Stimulated activated CD8-positive, alpha-beta memory T cell treated with anti-CD3 and anti-CD28 coated beads, Interleukin-15, amount 100 ng/mL, for 1 hour (primary cell): ENCODE measurements at places on chromosomes 4 and X.

- DNase-seq = no peak
These were observed 356.9 kb downstream of the RAB28 start for GRCh38 chr4:13126976-13127910.

GRCh38 chr4:34973650-34974312, 1270.5 kb downstream of the ARAP2 start:
- DNase-seq = no peak

DNA sequence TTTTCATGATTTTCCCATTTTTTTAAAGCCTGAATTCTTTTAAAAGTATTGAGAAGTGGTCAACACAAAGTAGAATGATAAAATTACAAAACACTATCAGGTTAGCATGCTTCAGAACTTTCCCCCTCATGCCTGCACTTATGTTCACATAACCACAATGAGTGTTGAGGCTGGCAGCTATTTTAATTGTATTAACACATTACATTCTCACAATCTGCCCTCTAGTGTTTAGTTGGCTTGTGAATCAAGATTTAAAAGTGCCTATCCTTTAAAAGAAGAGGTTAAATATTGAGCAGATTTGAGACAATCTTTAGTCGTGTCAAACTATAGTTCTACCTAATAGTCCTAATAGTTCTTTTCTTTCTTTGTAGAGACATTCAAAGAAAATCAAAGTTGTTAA, 93.6 kb upstream of the NAP1L5 start:
- no peak for DNase-seq

- DNase-seq = no peak
These were observed 22.8 kb downstream of the STAP1 start for GRCh38 chr4:67581208-67581857.

GRCh38 chr4:87310691-87311335, 11.9 kb downstream of the HSD17B13 start:
- DNase-seq = no peak

DNA sequence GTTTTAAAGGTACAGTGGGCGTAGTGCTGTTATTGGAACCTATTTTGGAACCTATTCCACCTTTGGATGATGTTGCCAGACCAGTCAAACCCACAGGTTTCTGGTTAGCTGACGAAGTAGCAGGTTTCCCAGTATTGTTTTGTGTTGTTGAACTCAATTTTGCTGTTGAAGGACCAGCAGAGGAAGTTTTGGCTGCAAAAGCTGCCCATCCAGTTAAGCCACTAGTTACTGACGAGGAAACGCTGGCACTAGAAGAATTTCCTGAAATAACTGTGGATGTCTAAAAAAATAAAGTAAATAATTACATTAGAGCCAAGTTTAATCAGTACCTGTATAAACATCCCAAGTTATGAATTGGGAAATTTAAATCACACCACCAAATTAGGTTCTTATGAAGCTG, 25.5 kb downstream of the INTS12 start:
- no peak for DNase-seq

GRCh38 chr4:72390409-72390808, 178.6 kb downstream of the ADAMTS3 start:
- DNase-seq = no peak

DNA sequence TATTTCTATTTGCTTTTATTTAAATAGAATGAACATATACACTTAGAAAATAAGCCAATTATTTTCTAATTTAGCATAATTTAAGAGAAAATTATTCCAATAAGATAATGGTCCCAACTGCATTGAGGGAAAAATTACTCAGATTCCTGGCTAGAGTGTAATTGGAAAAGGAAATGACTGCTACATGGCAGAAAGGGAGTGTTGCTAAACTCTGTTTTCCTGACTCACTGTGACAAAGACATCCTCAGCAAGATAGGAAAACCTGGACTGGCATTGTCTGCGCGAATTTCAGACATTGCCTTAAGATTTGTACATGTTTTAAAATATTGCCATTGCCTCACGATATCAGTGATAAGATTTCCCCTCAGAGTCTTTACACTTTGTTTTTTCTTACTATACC, 8.2 kb downstream of the TNIP3 start:
- no peak for DNase-seq

DNA sequence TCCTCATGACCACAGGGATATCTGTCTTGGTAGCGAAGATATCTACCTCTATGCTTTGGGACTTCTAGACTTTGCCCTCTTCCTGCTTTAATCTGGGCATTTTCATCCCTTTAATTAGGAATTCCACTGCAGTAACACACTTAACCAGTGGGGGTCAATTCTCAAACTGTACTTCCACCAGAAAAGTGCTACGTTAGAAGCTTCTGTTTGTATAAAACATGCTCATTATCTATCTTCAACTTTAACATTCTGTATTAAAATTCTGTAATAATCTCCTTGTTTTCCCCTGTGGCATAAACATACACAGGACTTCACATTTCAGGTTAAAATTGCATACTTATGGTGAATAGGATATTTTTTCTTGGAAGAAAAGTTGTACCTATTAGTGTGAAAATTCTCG, 105.6 kb downstream of the AMMECR1 start:
- no peak for DNase-seq

- no peak for DNase-seq
These were observed 161.5 kb downstream of the PPARGC1A start for GRCh38 chr4:23728393-23728792.

GRCh38 chr4:41202820-41203568, 11.3 kb downstream of the APBB2 start:
- DNase-seq = no peak

- DNase-seq = no peak
These were observed 78.7 kb downstream of the LNX1 start for GRCh38 chr4:53512608-53513007.

DNA sequence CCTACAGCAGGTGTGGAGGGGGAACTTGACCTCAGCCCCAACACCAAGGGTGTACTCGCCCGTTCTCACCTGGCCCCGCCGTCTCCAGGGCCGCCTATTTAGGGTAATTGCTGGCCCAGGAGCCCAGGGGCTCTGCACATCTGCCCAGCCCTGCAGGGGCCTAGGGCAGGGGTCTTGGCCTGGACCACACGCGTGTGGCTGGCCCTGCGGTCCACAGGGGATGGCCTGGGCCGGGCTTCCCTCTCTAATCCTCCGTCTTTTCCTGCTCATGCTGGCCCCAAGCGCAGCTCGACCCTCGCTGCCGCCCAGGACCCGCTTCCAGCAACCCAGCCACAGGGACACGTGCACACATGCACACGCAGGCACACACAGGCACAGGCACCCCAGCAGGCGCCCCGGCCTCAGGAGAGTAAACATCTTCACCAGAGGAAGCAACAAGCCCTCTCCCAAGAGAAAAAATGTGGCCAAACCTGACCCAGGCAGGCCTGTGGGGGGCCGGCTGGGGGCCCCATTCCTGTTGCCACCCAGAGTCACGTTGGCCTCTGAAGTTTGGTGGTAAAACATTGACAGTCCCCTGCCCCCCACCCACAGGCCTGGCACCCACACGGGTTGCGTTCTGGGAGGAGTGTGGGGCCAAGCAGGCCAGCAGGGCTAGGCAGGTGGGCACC, 24.6 kb upstream of the FGFR3 start:
- no peak for DNase-seq

GRCh38 chr4:82275431-82276331, 98.1 kb downstream of the HNRNPD start:
- no peak for DNase-seq

DNA sequence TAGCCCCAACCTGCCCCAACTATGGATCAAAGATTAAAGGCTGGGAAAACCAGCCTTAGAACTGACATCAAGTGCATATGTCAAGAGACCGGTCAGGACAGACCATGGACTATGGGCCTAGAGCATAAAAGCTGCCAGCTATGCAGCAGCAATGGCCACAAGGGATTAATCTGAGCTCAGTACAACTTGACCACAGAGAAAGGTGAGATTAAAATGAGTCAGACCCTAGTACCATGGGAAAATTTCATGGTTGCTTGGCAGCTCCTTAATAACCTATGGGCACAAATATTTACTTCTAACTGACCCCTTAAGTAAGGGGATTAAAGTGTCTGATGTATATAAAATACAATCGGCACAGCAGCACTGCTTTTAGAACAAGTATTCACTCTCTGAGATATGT, 54.4 kb downstream of the CBR4 start:
- DNase-seq = no peak

- DNase-seq = no peak
These were observed 621.5 kb upstream of the HTR2C start for GRCh38 chrX:113962343-113962742.

DNA sequence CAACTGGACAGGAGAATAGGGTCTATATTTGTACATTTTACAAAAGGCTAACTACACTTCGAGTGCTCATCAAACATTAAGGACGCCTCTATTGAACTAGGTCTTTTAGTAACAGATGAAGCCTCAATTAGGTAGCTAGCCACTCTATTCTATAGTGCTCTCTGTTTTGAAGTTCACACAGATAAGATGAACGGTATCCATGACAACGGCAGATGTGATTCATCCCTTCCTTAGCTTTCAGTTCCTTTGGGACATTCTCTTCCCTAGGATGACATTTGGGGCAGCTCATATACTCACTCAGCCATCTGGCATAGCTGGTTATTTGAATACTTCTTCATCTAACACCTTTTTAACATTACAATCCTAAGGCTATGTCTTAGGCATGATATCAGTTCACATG, 62.4 kb upstream of the WDFY3 start:
- DNase-seq = no peak

GRCh38 chr4:16991450-16991849, 93.0 kb upstream of the LDB2 start:
- DNase-seq = no peak

DNA sequence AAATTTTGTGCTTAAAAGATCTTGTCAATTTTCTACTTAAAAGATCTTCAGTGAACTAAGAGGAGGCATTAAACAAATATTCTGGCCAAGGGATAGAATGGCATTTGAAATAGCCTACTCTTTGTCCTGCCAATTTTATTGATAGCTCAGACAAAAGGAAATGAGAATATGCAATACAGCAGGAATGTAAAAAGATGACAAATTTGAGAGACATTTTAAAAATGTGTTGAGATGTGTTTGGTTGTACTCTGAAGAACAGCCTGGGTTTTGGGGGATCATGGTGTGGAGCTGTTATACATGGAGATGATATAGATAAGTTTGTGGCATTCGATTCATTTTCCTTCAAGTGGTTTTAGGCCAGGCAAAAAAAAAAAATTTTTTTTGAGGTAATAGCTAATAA, 11.6 kb upstream of the MAD2L1 start:
- no peak for DNase-seq

DNA sequence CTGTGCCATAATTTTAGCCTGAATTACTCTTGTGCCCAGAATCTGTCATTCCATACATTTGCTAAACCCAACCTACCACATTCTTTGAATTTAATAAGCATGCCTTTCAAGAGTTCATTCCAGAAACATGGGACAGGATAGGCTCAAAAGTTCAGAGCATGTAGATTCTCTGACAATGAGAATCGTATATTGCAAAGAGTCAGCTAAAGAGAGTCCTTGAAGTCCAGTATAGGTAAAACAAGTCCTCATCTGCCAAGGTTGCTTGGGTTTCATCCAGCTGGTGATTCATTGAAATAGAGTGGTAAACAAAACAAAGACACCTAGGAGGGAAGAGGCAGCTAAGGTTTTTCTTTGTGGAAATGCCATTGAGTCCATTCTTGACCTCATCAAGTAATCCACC, 249.3 kb upstream of the DIPK2B start:
- no peak for DNase-seq

DNA sequence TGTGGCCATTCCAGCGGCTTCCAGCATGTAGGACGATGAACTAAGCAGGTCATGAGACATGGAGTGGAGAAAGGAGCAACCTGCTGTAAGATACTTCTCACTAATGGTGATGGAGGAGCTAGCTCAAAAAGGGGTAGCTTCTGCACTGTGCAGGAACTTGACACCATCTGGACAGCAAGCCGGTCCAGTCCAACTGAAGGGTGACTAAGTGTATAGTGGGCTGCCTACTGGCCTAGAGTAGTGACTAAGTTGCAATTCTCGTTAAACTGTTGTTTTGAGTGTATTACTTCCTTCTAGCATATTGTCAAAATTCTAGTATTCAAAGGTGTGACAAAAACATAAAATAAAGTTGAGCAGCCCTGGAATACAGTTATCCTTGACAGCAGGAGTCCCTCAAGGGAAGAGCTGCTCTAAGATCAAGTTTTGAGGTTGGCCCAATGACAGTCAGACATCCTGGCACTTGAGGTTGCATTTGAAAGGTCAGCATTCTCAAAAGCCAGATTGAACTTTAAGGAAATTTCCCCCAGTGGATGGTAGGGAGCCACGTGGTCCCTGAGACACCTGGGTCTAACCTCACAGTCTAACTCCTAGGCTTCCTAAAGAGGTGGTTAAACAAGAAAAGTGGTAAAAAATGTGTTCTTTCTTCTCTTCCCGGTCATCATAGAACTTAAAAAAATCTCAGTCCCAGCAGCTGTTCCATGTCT, 8.0 kb downstream of the CETN2 start:
- no peak for DNase-seq

DNA sequence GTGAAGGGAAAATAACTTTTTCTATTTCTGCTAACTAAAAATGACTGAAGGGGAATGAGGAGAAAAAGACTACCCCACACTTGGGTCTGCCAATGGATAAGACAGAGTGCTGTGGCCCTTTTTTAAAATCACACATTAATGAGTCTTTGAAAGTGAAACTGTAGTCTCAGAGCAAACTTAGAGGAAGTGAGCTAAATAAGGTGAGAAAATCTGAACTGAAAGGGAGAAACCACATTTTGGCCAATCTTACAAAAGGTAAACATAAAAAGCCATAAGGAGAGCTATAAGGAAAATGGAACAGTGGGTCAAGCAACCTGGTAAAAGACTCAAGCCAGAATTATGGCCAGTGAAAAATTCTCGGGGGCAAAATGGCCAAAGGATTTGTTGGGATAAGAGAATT, 755.1 kb upstream of the IGFBP7 start:
- DNase-seq = no peak

GRCh38 chr4:79848329-79848728, 224.7 kb downstream of the ANTXR2 start:
- DNase-seq = no peak

DNA sequence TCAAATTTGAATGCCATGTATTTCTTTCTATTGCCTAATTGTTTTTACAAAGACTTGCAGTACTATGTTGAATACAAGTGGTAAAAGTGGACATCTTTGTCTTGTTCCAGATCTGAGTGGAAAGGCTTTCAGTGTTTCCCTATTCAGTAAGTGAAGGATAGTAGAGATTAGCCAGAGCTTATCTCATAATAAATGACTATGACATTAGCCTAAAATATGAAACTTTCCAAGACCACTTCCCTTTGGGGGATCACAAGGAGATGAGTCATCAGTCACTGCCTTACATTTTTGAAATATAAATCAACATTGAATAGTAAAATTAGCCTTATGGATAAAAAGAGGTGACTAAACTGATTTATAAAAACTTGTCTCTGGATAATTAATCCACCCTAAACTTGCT, 554.1 kb upstream of the MAGEB2 start:
- DNase-seq = no peak

GRCh38 chr4:26354491-26354890, 33.7 kb downstream of the RBPJ start:
- no peak for DNase-seq

- DNase-seq = no peak
These were observed 37.1 kb upstream of the CCDC149 start for GRCh38 chr4:24949970-24950369.
